ENCODE measurements at places on chromosomes 16 and 17.

GRCh38 chr17:34254146-34254545, 939 bp upstream of the CCL2 start:
- DNase-seq: no peak

GRCh38 chr17:76199469-76199868, 40.8 kb downstream of the RNF157 start:
- no peak for DNase-seq

- peak; percentile 82 for DNase-seq
Measured at GRCh38 chr16:30184096-30184890, 891 bp downstream of the CORO1A start.

- DNase-seq: no peak
Measured at GRCh38 chr16:74249846-74250245, 46.8 kb upstream of the PSMD7 start.

DNA sequence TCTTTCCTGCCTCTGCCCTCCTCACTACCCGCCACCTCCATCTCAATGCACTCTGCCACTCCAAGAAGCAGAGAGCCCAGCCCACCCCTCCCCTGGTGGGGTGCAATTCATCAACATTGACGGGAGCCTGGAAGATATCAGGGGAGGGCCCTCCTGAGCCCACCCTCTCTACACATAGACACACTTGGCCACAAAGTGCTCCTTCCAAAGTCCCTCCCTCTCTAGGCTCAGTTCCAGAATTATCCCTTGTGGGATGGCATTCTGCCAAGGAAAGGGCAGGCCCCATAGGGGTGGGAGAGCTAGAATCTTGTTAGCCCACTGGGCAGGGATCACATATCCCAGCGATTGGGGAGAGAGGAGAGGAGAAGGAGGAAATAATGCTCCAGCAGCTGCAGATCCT, 66.2 kb downstream of the TMEM132E start:
- no peak for DNase-seq

DNA sequence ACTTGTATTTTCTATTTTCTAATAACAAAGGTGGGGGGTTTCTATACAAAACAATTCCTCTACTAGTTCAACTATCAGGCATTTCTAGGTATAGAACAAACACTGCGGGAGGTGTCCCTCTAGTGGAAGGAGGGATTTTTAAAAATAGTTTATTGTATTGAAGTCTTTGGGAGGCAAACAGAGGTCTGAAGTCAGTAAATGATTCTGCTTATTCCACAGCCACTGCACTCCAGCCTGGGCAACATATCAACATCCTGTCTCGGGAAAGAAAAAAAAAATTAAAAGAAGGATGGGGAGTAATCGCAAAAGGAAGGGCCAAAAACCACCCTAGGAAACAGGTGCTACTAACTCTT, 648 bp upstream of the ERCC4 start:
- DNase-seq: no peak

GRCh38 chr16:85699628-85700027, 10.9 kb upstream of the GINS2 start:
- no peak for DNase-seq

DNA sequence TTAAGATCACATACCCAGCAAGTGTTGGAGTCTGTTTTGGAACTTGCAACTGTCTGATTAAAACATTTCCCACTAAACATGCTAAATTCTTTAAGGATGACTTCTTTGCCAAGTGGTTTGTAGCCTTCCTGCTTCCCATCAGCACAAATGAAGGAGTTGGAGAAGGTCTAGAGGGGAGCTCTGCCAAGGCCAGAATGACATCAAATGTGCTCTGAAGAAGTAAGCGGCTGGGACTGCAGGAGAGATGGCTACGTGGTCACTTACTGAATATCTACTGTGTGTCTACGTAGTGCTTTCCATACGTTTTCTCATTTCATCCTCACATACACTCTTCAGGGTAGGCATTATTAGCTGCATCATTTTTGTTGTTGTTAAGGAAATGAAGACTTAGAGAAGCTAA, 135.7 kb upstream of the NLRP1 start:
- DNase-seq: no peak

- no peak for DNase-seq
Measured at GRCh38 chr17:66767154-66767933, 67.6 kb upstream of the CACNG5 start.

GRCh38 chr17:14417336-14417735, 116.5 kb downstream of the HS3ST3B1 start:
- DNase-seq: no peak

DNA sequence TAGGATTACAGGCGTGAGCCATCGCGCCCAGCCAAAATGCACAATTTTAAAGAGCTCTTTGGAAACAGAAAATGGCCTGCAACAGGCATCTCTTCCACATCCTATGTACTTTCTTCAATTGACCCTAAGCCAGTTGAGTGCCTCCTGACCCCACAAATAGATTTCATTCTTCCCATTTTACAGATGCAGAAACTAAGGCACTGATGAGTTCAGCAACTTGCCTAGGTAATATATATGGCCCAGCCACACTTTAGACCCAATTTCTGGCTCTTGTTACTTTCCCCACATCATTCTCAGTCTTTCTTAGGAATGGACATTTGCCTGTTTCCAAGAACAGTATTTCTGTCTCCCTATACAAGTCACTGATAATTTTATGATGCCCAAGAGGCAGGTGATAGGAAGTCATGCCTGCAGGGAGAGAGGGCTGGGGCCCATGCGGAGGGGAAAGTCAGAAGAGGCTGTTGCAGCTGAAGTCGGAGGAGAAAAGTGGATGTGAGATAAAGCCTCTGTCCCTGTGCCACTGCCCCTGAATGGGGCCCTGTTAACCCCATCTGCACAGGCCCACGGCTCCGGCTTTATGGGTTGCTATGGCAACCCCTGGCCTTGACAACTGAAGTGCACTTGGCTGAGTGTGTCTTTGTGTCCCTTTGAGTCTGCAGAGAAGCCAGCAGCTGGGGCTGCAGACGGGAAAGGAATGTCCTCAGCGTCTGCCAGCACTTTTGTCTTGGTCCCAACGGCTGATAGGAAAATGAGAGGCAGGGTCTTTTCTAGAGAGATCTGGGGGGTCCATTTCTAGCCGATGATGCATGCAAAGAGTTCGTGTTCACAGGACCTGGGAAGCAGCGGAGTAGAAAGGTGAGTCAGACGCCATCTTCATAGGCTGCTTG, 45.9 kb downstream of the ABAT start:
- DNase-seq: no peak

DNA sequence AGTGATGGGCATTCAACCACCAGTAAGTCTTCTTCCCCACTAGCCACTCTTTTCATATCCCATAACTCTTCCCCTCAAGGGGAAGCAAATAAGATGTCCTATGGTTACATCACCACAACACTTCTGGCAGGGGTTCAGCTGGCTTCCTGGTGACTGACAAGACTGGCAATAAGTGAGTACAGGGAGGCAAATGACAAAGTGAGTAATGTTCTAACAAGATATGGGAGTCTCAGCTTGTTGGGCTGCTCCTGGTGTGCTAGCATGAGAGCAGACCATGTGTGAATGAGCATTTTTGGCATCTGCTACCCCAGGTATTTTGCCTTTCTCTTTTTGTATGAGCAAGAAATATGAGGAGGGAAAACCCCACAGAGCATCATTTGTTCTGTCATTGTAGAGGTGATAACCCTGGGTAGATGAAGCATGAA, 9.9 kb downstream of the TMIGD1 start:
- peak; percentile 12 for DNase-seq

Measured in GM19239 (cell line).